ENCODE measurements at places on chromosomes 1 and 21.
A peak's percentile ranks its signal among the peaks of the same experiment; 100 is the strongest.

GRCh38 chr1:180243517-180244221 is 13.6 kb downstream of the LHX4 start:
- no peak for DNase-seq

DNA sequence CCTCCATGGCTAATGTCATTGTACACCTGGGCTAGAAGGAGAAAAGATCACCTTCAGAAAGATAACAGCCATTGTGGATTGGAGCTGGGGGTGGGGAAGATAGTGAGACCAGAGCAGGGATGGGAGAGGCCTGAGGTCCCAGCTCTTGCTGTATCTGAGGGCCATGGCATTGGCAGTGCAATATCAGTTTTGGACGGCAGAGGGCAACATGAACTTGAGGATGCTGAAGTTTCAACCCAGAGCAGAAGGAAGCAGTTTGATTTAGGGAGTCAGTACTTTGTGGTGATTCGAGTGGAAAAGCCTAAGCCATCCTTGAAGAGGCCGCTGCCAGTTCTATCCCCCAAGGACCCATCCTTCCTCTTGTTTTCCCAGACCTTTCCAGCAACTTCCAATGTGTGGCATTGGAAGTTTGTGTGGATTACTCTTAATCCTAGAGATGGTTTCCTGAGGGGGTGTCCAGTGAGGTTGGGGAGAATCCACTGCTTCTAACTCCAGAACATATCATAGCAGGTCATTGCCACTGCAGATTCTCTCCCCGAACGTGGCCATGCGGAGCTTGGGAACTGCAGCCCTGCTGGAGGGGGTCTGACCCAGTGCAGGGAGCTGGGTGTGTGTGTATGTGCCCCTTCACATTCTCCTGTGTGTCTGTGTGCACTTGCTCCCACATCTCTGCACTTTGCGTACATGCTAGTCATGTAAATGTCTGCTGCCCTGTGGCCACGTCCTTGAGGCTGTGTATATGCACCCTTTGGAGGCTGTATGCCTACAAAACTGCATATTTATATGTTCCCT is 24.1 kb downstream of the SLC26A9 start:
- DNase-seq = peak; percentile 81

DNA sequence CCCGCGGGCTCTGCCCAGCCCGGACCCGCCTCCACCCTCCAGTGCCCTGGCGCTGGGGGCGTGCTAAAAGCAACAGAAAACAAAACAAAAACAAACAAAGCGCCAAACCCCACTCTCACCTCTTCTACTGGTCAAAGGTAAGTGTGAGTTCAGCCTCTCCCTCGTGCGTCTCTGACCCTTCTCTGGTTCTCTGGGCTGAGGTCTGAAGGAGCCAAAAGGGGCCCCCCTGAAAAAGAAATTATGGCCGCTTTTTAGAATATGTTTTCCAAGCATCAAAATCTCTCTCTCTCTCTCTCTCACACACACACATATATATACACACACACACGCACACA is 133.5 kb upstream of the DPYD start:
- no peak for DNase-seq

- DNase-seq = no peak
Measured at GRCh38 chr1:115531631-115532264, 110.0 kb upstream of the VANGL1 start.

DNA sequence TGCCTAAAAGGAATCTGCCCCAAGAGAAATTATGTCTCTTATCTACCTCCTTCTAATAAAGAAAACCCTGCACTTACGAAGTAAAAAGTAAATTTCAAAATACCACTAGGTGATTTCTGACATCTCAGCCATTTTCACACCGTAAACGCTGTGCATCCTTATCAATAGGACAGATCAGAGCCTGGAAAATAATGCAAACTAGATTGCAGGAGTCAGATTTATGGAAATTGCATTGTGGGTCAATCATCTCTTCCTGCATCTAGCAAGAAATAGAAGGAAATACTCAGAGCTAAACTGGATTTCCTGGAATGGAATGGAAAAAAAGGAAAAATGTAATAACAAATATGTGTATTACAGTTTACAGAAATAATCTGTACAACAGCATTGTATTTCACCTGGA is 114.3 kb upstream of the PLPPR4 start:
- DNase-seq = no peak

GRCh38 chr1:224116131-224116530 is 2.2 kb downstream of the FBXO28 start:
- peak; percentile 23 for DNase-seq

- no peak for DNase-seq
Measured at GRCh38 chr1:51912881-51913280, 34.4 kb upstream of the NRDC start.

DNA sequence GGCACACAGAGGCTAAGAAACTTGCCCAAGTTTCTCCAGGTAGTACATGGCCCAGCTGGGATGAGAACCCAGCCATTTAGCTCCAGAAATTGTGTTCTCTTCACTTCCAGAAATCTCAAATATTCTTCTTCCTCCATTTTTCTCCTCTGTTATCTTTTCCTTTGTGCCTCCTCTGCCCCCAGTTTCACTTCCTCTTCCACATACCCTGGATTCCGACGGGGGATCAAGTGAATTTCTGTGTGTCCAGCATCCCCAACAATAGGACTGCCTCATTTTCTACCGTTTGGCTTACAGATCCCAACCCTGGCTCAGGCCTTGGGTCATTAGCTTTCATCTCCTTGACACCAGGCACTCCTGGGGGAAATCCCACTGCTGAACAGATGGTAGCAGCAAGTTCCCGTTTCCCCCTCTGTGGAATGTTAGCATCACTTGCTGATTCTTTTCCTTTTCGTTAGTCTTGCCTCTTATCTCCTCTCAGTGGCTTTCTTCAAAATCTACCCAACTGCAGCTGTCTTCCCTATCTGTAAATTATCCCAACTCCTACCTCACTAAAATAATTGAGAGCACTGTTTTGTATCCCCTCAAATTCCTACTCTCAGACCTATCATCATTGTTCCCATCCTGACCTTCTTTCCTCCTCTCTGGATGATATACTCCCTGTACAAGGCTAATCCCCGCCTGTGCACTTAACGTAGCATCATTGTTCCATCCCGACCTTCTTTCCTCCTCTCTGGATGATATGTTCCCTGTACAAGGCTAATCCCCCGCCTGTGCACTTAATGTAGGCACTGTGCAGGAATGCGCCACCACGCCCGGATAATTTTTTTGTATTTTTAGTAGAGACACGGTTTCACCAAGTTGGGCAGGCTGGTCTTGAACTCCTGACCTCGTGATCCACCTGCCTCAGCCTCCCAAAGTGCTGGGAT is 36.5 kb downstream of the SCCPDH start:
- DNase-seq = no peak

GRCh38 chr1:53346814-53347176 is 18.9 kb upstream of the LRP8 start:
- no peak for DNase-seq

DNA sequence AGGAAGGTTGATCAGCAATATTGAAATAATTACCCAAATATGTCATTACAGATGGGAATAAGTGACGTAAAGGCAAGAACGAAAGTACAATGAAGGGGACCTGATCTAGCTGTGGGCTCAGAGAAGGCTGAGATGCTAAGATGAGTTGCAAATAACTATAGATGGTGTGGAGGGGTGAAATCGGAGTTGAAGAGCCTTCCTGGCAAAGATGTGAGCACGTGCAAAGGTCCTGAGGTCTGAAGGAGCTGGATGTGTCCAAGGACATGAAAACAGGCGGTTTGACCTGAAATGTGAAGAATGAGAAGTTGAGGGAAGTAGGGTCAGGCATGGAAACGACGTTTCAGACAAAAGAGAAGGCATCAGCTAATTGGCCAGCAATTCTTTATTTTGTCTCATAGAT is 61.6 kb upstream of the SLC45A1 start:
- DNase-seq = no peak

GRCh38 chr21:37984416-37984815 is 68.2 kb upstream of the KCNJ6 start:
- no peak for DNase-seq

- no peak for DNase-seq
Measured at GRCh38 chr1:200780545-200781369, 42.1 kb downstream of the CAMSAP2 start.

DNA sequence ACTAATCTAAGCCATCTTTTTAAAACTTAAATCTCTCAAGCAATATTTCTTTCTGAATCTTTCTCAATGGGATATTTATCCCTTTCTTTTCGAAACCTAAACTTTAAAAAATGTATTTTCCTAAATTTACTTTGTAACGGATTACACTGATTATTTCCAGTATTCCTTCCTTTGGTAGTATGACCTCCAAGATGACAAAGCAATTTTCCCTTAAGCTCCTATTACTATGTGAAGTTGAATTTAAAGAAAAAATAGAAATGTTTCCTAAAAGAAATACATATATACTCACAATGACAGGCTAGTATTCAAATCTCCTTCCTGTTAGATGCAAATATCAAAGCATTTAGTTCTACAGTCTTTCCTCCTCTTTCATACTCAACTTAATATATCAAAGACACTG is 15.8 kb downstream of the SCAF4 start:
- no peak for DNase-seq

DNA sequence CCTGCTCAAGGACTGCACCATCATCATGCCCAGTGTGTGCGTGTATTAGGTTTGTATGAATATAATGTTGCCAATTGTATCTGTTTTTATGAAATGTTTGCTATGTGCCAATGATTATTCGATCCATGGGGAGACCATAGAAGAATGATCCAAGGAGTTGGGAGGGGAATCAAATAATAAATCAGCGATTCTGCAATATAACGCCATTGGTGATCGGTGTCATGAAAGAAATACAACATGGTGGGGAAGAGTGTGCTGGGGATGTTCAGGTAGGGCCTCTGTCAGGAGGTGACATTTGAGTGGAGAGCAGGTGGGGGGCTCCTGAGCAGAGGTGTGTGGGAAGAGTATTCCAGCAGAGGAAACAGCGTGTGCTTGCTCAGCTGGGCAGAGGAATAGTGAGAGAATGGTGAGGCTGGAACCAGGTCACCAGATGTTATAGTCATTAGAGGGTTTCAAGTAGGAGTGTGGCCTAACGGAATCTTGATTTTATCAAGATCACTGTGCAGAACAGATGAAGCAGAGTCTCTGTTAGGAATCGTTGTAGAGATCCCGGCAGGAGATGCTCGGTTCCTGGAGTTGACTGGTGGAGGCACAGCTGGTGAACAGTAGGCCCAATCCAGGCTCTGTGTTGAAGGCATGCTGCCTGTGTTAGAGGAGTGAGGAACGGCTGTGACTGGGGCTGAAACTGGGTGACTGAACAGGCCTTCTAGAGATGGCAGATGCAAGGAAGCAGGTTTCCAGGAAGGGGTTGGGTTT is 2.9 kb upstream of the ZNF496 start:
- no peak for DNase-seq

- no peak for DNase-seq
Measured at GRCh38 chr1:63688302-63688890, 85.4 kb upstream of the ROR1 start.

Data from germinal center (tissue), 1 donor.